Activated CD4-positive, alpha-beta memory T cell treated with anti-CD3 and anti-CD28 coated beads for 36 hours (primary cell): ENCODE measurements at places on chromosomes 3 and 15. TPM values are rescaled to one million over a fixed set of nuclear protein-coding genes. Genes with fewer than 3 reads are reported as not detected.

Gene CSTA
- total RNA-seq = not detected

Gene MKRN3
- 3.3 TPM for total RNA-seq

Gene SLC9C1
- total RNA-seq = not detected

Gene DGKG
- total RNA-seq = 0.39 TPM

Gene REC114
- total RNA-seq = not detected

Gene PIERCE2
- total RNA-seq = not detected

Gene NMNAT3
- total RNA-seq = 1.1 TPM

Gene ADPGK
- total RNA-seq = 60.9 TPM

Gene TMCO5A
- total RNA-seq = not detected

Gene GOLGA8S
- 0.05 TPM for total RNA-seq

Gene GOLGA8J
- total RNA-seq = not detected

Gene NEK11
- 1.3 TPM for total RNA-seq

Gene SLC27A2
- total RNA-seq = 22.5 TPM

Gene C3orf80
- total RNA-seq = not detected

Gene GOLGA8H
- not detected for total RNA-seq

Gene GOLGA8G
- not detected for total RNA-seq

Gene FOXL2
- total RNA-seq = not detected

Gene PDE12
- 20.7 TPM for total RNA-seq

Gene ATR
- 42.3 TPM for total RNA-seq

Gene STRIT1
- total RNA-seq = not detected

Gene UBAP1L
- total RNA-seq = 2.4 TPM

Gene EPB42
- not detected for total RNA-seq

Gene SPTSSB
- total RNA-seq = not detected

Gene PPARG
- 2.7 TPM for total RNA-seq

Gene NR1I2
- 0.36 TPM for total RNA-seq

Gene CHRFAM7A
- total RNA-seq = 0.90 TPM

Gene CHRM5
- total RNA-seq = not detected

Gene CYP1A2
- not detected for total RNA-seq

Gene GOLGA6L7
- not detected for total RNA-seq

Gene ZNF502
- total RNA-seq = 0.77 TPM

Gene EEF1AKMT4
- 4.4 TPM for total RNA-seq

Gene ARHGEF3
- total RNA-seq = 31.5 TPM
